Activated CD4-positive, alpha-beta T cell treated with anti-CD3 and anti-CD28 coated beads for 24 hours (primary cell): ENCODE measurements at places on chromosomes 7 and 10.

- DNase-seq, result no peak
Observed at GRCh38 chr7:102463841-102464576, 654 bp downstream of the ALKBH4 start.

- peak; percentile 35 for DNase-seq
Observed at GRCh38 chr7:140673063-140673773, 473 bp downstream of the ADCK2 start.

DNA sequence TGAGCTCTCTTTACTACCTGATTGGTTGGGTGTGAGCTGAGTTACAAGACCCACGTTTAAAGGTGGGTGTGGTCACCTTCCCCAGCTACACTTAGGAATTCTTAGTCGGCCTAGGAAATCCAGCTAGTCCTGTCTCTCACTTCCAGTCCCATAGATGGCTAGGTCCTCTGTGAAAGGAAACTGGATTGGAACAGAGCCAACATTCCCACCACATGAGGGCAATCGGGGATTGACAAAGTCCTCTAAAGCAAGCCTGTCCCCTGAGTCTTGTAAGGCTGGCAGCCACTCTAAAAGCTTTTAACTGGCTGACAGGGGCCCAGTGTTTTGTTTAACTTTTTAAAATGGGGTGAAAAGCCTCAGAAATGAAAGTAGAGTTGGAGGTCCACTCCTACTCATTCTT is 15.1 kb upstream of the CROT start:
- DNase-seq, result no peak

DNA sequence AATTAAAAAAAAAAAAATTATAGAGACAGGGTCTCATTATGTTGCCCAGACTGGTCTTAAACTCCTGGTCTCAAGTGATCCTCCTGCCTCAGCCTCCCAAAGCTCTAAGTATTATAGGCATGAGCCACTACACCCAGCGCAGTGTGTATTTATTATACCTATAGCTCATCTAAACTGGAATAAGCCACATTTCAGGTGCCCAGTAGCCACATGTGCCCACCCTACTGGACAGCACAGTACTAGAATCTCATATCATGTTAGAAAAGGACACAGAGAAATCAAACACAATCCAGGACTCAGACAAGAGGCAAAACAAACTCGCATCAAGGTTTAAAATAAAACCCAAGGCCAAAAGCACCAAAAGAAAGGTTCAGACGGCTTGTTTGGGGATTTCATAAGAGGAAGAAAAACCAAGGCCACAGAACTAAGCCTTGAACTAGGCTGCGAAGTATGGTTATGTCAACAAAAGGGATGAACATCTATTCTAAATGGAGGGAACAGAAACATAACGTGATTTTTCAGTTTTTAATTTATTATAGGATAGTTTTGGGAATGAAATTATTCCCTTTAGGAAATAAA is 32.3 kb downstream of the SLC16A9 start:
- DNase-seq, result no peak

DNA sequence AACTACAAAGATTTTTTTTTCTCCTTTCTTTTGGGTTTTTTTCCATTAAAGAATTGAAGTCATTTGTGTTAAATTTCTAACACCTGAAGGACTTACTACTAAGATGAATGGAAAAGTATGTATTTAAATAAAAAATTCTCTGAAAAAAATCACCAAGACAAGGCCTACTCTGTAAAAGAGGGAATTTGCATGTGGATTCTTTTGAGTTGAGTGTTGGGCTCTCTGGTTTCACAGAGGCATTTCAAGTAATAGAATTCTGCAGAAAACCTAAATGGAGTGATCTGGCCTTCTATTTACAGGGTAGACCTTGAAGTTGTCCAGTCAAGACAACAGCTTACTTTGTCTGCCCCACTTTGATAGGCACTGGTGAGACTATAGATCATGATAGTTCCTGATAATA is 4.1 kb downstream of the LRRC17 start:
- DNase-seq, result no peak

- DNase-seq, result no peak
Observed at GRCh38 chr7:139522830-139523198, 671 bp upstream of the CLEC2L start.

GRCh38 chr10:62636825-62637248 is 167.7 kb upstream of the ADO start:
- DNase-seq, result no peak

DNA sequence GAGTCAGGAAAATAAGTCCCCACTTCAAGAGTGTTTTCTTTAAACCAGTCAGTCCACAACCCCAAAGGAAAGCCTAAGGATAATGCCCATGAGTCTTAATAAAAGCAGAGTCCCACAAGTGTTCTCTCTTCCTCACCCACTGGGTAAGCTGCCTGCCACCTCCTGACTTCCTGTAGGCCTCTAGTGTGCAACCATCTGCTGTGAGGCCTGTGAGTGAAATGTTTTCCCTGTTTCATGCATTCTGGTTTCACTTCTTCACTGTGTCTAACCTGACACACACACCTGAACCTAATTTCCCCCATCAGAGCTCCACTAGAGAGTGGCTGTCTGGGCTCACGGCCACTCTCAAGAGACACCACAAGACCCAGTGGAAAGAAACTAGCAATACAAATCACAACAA is 38.9 kb upstream of the GDF10 start:
- peak; percentile 24 for DNase-seq

DNA sequence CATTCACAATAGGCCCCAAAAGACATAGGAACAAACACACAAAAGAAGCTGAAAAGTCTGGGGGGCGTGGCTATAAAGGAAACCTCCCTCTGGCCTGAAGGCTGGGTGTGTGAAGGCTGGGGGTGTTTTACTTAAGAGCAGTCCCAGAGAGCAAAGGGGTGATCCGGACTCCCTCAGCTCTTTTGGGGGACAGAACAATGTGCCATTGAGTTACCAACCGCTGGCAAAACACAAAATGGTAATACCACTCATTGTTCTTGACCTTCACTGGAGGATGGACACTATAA is 189.0 kb downstream of the COBL start:
- DNase-seq, result no peak

GRCh38 chr7:44476313-44476712 is 14.1 kb downstream of the NUDCD3 start:
- DNase-seq, result no peak

DNA sequence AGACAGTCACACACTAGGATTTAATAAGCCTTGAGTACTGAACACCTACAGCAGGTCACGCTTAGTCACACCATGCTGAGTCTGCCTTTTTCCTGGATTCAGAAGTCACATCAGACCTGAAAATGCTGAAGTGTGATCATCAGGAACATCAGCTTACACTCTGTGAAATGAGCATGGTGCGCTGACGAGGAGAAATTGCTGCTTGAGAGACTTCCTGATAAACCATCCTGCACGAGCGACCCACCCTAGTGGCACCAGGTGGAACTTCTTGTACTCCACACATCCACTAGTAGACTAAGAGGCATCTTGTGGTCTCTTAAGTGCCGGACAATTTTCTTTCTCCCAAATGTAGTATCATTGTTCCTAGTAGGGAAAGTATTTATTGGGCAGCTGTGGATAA is 51.8 kb upstream of the MRLN start:
- DNase-seq, result no peak
